ENCODE measurements at places on chromosomes 12 and 14. TPM values are rescaled to one million over a fixed set of nuclear protein-coding genes. Genes with fewer than 3 reads are reported as not detected.

DNA sequence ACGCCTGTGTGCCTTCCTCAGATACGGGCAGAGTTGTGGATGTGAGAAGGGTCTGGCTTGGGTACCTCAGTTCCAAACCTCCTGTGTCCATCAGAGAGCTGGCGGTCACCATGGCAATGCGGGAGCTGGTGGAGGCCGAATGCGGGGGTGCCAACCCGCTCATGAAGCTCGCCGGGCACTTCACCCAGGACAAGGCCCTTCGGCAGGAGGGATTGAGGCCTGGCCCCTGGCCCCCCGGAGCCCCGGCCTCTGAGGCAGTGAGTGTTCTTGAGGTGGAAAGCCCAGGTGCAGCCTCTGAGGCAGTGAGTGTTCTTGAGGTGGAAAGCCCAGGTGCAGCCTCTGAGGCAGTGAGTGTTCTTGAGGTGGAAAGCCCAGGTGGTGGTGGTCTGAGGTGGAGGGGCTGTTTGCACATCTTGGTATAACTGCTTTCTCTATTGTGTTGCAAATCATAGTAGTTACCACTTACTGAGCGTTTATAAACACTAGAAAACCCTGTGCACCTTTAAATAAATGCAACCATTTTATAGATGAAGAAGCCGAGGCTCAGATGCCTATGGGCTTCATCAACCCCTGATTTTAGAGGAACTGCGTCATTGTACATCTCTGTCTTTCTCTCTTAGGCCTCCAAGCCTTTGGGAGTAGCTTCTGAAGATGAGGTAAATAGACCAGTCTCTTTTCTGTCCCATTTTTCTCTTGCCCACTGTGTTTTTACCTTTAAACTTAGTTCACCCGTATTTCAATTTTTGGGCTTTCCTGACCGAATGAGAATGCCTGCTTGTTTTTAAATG, 976 bp downstream of the PEX5 start:
- peak; percentile 17 for DNase-seq

Gene YBX3
- polyA plus RNA-seq: 369 TPM

Gene COPS7A
- polyA plus RNA-seq: 96.9 TPM

- peak; percentile 46 for DNase-seq
Observed at GRCh38 chr12:67320614-67321295, 51.6 kb downstream of the CAND1 start.

Gene DACT1
- polyA plus RNA-seq: 0.08 TPM

Gene PZP
- polyA plus RNA-seq: not detected

GRCh38 chr12:3489057-3489456, 1.9 kb upstream of the PRMT8 start:
- peak; percentile 98 for DNase-seq

Gene PTHLH
- polyA plus RNA-seq: 246 TPM

All from mammary epithelial cell (primary cell).